GOT3 (cell line): ENCODE measurements at places on chromosomes 12 and 14.

- peak; percentile 100 for DNase-seq
Measured at GRCh38 chr12:57846577-57847319, at the start of gene CTDSP2. Gene CTDSP2 (minus strand): TSS chr12:57846729. CDS start chr12:57846435, 294 bp downstream.

DNA sequence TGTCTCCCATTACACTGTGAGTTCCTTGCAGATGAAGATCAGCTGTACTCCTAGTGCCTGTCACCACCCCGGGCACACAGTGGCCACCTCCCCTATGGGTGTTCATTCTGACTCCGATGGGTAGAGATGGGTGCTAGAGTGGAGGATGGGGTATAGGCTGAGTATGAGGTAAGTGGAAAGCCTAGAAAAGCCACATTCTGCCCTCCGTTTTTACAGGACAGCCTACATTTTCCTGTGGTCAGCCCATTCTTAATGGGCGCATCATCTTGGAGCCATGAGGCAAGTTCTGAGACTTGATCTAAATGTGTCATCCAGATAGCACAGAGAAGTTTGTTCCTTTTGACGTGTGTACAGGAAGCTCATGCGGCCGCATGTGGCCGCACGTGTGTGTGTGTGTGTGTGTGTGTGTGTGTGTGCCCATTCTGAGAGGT is 166.7 kb upstream of the HIF1A start:
- DNase-seq, result no peak

GRCh38 chr12:118064608-118065007 is 3.6 kb upstream of the WSB2 start:
- no peak for DNase-seq

DNA sequence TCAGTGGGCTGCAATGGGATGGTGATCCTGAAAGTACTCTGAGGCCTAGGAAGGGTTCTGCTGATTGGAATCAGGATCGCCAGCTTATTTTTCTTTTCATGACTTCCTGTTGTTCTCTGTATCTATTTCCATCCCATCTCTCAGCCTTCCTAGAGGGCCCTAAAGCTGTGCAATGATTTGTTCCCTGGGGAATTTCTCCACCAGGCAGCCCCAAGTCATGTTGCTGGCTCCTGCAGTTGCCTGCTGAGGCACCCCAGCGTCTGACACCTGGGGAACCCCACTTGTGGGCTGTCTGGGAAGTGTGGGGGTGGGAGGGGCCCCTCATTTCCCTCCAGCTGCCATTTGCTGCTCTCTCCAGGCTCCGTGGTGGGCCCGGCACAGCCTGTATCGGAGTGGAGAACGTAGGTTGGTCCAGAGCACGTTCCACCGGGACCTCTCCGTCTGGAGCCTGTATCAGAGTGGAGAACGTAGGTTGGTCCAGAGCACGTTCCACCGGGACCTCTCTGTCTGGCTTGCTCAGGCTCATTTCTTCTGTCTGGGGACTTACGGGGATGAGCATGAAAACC is 138.3 kb downstream of the TSPAN9 start:
- DNase-seq, result no peak

- no peak for DNase-seq
Measured at GRCh38 chr14:75989134-75989533, 3.6 kb downstream of the IFT43 start.

DNA sequence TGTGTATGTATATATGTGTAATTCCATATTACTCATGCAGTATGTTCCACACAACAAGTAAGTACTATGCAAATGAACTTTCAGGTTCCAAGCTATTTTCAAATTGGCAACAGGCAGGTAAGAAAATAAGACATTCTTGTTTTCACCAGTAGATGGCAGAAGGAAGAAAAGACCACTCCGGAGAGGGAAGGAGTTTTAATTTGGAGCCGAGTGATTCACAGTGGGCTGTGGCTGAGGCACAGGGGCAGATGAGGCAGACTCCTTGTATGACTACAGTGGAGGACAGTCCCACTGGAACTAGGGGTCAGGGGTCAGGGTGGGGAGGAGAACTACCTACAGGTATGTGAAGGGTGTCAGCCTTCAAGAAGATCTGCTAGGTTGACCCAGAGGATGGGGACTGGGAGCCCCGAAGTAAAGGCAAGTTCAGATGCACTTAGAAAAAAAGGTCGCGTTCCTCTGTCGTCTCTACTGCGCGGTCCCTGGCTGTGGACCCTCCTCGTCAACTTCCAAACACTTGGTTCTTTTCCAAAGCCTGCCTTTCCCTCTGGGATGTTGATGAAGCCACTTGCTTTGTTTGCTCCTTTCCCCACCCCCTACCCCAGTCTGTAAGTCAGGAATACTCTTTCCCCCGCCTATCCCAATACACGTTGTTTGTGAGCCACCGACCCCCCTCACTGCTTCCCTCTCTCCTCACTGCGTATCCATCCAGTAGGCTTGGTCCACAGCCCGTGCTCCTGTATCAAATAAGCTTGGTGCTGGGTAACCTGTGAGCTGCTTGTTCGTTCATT is 24.1 kb downstream of the DDX47 start:
- DNase-seq, result no peak

DNA sequence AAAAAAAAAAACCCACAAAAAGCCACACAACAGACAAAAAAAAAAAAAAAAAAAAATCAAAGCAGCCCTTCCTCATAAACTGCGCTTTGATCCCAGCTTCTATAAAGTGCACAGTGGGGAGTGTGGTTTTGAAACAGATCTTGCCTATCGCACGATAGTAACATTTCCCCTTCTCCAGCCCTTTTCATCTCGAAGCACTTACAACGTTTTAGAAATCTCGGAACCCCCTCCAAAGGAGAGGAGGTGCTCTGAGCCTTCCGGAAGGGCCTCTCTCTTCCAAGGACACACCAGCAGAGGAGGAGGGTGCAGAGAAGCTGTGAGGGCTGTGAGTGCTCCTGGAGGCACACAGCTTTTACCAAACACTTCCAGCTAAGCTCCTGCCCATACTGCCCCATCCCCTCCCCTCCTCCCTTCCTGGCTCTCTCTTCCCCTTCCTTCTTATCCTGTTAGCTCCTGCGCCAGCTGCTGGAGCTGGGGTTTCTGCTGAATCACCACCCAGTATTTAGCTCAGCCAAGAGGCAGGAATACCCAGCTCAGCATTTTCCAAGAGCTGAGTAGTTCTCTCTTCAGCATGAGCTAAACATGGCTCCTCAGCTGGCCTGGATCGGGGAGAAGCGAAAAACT is 28.4 kb downstream of the SLC7A8 start:
- no peak for DNase-seq

DNA sequence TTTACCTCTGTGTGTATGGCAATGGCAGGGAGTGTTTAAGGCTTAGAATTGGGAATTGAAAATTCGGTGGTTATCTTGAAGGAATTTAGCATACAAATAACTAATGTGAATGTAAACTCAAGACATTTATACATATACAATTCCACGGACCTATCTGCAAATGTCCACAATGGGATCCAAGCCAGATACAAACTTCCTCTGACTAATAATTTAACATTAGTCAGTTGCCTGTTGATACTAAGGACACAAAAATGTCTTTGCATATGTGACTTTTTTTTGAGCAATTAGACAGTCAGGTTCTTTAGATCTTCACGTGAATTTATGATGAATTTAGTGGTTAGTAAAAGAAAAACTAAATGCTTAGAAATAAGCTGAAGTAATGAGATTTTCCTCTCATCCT is 40.5 kb downstream of the ESR2 start:
- DNase-seq, result no peak

DNA sequence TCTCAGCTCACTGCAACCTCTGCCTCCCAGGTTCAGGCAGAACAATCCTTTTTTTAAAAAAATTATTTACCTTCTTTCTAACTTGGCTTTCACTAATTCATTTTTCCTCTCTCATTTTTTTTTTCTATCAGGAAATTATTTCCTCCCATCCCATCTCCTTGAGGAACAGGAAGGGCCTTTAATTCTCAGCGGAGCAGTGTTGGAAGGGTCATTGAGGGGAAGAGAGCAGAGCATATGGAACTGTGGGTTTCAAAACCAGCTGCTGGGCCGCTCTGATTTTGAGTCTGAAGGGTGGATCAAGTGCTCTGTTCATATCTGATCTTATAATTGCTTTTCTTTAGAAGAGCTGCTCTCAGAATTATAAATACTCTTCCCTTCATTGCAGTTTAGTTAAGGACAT is 29.0 kb downstream of the NUBPL start:
- no peak for DNase-seq

GRCh38 chr12:57025196-57025595 is 8.9 kb upstream of the TAC3 start:
- DNase-seq, result no peak

DNA sequence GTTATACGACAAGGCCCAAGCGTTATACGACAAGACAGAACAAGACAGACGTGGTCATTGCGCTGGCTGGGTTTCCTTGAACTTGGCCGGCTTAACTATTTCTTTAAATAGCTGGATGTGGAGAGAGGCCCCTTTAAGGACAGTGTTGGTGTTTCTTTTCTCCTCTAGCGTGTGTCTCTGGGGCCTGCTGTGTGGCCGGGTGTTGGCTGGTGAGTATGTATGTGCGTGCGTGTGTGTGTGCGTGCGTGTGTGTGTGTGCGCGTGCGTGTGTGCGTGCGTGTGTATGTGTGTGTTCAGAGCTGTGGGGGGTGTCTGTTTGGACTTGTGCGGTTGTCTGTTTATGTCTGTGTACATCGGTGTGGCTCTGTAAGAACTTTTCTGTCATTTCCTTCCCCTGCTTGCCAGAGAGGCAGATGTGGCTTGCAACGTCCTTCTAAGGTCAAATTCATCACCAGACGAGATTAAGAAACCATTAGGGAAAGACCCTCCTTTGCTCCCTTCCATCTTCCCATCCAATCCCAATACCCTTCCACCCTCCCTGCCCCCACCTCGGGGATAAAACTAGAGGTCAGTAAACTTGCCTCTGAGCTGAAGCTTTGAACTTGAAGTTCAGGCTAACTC is 78.6 kb upstream of the TBX3 start:
- no peak for DNase-seq

- DNase-seq, result no peak
Measured at GRCh38 chr12:128531170-128531569, 264.2 kb downstream of the TMEM132C start.

- no peak for DNase-seq
Measured at GRCh38 chr12:125687820-125688219, 622.6 kb downstream of the AACS start.

DNA sequence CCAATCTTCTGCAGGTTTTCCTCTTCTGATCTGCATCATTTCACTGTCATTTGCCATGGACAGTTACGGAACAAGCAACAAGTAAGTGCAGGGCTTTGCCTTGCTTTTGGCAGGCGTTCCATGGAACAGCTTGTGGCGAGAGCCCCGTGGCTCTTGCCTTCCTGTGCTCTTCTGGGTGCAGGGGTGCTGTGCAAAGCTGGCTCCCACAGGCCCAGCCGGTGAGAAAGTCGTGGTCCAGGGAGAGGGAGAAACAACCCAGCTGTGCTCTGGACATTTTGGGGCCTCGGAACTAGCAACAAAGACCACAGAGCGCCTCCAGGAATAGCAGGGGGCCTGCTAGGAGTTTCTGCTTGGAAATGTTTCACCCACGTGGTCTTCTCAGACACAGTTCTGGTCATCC is 164.7 kb downstream of the ADGRD1 start:
- no peak for DNase-seq
